ENCODE measurements at places on chromosomes 6 and 20.

DNA sequence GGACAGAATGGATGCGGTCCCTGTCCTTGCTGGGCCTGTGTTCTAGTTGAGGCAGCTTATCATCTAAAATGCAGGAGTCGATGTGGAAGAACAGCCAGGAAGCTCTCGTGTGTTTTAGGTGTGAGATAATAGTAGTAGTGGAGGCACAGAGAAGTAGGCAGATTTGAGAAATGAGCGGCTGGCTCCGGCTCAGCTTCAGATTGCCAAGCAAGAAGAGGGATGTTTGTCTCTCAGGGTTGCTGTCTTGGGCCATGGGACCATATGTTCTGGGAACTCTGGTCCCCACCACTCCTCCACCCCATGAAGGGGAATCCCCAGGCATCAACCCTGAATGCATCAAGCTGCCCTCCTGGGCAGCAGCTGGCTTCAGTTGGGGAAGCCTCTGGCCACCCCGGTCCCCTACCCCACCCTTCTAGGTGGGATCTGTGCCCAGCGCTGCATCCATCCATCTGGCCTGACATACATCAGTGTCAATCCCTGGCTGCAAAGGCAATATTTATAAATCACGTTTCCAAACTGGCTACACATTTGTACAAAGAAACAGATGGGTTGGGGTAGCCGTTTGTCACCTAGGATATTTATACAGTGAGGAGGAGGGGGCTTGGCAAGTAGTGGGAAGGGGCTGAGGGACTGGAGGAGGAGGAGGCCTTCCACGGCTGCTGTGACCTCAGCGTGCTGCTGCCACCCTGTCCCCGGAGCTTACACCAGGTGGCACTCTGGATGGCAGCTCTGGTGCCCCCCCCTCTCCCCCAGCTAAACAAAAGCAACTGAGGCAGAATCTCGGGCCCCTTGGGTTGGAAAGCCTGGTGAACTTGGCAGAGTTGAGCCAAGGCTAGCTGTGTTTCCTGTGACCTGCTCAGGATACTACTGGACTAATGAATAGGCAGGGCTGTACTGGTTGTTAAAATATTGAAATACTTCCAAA lies 64.4 kb downstream of the CD40 start:
- DNase-seq, result no peak

- no peak for DNase-seq
Observed at GRCh38 chr6:149037051-149037671, 280.4 kb upstream of the TAB2 start.

DNA sequence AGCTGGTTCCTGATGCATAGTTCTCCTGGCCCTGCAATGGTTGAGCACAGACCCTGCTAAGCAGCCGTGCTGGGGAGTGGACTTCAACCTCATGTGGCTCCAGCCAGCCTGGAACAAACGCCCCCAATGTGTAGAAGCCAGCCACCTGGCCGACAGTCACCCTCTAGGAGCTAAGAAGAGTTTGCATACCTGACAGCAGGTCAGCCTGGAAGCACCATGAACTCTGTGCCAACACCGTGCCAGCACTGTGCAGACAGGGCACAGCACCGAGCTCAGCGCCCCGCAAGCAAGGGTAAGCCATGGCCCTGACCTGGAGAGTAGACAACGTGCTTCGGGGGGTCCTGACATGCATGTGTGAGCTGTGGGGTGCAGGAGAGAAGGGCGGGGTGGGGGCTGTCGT lies 356.3 kb downstream of the ZFAND3 start:
- DNase-seq, result no peak

- DNase-seq, result no peak
Observed at GRCh38 chr6:155954149-155954548, 498.5 kb upstream of the NOX3 start.

DNA sequence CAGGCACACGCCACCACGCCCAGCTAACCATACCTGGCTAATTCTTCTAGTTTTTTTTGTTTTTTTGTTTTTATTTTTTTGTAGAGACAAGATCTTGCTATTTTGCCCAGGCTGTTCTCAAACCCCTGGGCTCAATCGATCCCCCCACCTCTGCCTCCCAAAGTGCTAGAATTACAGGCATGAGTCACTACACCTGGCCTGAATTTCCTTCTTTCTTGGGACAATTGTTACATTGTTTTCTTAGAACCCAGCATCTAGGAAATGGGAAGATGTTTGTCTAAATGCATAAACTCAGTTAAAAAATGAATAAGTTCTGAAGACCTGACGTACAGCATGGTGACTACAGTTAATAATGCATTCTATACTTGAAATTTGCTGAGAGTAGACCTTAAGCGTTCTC lies 10.8 kb upstream of the AGPAT4 start:
- DNase-seq, result no peak

GRCh38 chr6:46530896-46531295 lies 39.6 kb upstream of the RCAN2 start:
- no peak for DNase-seq

GRCh38 chr6:40710626-40711330 lies 123.6 kb upstream of the LRFN2 start:
- no peak for DNase-seq

- DNase-seq, result no peak
Observed at GRCh38 chr6:111672761-111673450, 67.2 kb upstream of the TRAF3IP2 start.

DNA sequence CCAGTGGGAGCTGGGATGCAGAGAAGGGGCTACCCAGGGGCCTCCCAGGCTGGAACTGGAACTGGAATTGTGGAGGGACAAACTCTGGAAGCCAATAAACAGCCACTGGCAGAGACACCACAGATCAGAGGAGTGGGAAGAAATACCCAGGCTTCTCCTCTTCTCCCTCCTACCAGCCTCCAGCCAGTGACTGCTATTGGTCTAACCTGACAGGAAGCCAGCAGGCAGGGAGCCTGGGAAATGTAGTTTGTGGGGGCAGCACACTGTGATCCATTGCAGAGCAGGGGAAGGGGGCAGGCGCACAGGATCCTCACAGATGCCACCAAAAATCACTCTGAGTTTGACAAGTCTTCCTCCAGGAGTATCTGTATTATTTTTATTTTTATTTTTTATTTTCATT lies 12.1 kb upstream of the MLN start:
- DNase-seq, result no peak

DNA sequence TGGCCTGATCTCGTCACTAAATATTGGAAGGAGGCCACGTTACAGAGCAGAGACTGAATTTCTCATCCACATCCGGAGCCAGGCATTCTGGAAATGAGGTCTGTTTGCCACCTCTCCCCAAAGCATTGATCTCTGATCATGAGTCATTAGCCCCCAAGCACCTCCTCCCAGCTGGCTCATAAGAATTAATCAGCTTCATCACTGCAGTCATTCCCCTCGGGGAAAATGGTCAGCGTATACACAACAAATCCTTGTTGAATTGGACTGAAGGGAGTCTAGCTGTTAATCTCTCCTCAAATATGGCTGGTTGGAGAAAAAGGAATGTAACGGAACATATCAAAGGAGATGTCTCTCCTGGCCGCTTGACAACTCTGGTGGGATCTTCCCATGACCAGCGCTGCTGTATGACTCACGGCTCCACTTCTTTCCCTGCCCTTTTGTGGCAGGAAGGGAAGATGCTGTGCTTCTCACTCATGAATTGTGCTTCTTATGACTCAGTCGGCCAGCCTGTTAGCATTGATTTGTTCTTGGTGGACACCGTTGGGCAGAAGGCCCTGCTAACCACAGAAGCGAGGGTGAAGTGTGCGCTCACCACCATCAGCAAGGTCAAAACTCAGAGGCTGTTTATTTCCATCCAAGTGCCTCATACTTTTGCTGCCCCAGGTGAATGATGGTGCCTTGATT lies 76.7 kb downstream of the RNF182 start:
- no peak for DNase-seq

DNA sequence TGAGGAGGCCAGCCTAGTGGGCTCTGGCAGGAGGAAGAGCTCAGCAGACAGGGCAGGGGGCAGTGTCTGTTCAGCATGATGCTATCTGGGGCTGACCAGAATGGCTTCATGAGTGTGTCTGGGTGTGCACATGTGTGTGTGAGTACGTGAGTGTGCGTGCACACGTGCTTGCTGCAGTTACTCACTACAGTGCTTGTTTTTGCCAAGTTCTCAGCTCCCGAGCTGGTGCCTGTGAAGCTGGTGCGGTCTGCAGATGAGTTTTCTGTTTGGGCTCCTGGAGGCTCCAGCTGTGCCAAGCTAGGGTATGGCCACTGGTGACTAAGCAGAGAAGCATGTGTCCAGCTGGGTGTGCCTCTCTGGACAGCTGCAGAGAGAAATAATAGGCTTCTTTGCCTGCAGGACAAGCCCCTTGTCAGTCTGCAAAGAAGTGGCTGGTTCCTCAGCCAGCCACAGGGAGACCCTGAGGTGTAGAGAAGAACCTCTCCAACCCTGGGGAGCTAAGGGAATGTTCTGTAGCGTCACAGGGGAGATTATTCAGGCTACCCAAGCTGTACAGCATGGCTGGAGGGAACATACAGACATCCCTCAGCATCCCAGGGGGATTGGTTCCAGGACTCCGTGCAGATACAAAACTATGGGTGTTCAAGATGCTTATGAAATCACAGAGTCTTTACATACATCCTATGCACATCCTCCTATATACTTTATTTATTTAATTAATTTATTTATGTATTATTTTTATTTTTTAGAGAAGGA lies 40.2 kb upstream of the FAM50B start:
- no peak for DNase-seq

GRCh38 chr6:156421933-156422332 lies 355.2 kb upstream of the ARID1B start:
- DNase-seq, result no peak

DNA sequence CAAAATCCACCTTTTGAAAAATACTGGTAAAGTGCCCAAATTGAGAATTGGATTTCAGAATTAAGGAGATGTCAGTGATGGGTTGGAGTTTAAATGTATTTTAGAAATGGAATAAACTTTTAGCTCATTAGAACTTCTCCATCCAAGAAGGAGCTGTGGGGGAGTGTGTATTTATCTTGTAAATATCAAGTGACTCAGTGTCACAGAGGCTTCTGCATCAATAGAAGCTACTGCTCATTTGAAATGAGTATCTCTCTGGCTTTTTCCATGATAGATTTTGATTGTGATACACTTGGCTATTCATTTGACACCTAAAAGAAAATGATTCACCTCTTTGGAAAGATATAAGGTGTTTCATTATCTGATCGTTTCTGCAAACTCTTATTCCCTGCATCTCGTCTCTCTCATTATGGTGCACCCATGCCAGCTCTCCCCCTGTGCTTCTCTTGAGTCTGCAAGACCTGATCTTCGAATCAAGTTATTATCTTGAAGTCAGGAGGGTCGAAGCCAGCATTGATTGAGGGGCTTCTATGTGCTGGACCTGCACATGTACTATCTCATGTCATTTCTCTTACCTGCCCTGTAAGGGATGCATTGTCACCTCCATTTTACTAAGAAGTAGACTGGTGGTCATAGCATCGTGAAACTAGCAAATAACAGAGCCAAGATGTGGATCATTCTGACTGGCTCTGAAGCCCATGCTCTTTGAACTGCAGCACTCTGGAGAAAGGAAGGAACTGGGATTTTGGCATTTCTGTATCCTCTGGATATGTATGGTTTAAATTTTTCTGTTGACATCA lies 30.1 kb downstream of the VAPB start:
- DNase-seq, result no peak

DNA sequence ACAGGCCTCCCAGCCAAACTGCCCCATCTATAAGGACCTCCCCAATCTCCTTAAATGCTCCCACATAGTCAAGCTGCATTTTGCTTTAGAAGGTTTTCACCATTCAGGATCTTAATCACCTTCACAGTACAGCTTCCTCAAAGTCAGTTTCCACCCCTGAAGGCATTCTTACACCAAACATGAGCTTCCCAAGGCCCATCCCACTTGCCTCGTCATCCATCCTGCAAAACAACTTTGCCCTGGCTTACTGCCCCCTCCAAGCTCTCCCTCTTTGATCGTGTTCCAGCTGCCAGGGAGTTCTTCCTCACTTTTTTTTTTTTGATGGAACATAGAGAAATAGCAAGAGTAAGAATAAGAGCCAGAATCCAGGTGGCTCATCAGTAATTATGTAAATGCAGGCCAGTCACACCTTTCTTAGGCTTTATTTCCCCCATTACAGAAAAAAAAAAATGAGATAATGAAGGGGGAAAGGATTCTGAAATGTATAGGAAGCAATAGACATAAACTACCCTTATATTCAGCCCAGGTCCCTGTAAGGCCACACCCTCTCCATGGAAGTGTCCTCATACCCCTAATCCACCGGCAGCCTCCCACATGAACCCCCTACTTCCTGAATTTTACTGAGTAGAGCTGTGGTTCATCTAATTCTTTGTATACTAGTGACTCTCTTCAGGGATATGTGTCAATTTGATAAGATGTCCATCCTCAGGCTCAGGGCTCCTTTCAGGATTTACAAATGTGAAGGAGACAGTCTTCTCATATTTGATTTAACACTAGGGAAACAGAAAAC lies 12.7 kb downstream of the TRIM27 start:
- no peak for DNase-seq

GRCh38 chr6:163148451-163149278 lies 265.9 kb upstream of the QKI start:
- no peak for DNase-seq

DNA sequence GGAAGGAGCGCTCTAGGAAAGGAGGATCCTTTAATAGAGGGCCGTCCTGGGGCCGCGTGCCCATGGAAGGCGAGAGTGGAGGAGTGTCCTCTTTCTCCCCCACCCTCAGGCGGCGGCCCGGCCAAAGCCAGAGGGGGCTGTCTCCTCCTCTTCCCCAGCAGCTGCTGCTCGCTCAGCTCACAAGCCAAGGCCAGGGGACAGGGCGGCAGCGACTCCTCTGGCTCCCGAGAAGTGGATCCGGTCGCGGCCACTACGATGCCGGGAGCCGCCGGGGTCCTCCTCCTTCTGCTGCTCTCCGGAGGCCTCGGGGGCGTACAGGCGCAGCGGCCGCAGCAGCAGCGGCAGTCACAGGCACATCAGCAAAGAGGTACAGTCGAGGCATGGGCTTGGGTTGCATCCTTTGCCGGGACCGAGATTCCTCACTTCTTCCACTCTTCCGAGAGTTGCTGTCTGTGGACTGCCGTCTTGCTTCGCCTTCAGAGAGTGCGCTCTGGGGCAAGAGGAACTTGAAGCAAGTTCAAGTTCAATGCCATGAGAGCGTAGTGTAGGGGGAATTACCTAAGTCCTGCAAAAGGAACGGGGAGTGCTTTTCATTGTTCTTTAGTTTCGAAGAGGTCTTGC lies at the start of gene LAMA2:
Gene LAMA2, plus strand, starts transcription at position 148 of the 621 bp plus-strand sequence. Its CDS starts 108 bp downstream, at position 256.
- DNase-seq, result no peak

- no peak for DNase-seq
Observed at GRCh38 chr20:57943950-57944349, 234.1 kb upstream of the PMEPA1 start.

DNA sequence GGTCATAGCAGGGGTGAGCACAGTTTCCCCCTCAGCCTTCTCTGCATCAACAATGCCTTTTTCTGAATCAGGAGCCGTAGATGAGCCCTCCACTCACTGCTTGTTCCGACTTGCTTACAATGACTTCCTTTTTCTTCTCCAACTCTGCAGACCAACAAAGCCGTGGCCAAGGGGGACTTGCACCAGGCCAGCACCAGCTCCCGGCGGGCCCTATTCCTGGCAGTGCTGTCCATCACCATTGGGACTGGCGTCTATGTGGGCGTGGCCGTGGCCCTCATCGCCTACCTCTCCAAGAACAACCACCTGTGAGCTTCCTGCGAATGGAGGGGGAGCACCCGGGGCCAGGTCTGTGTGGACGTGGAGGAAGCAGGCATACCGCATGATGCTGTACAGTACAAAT lies 195.8 kb downstream of the SYNDIG1 start:
- DNase-seq, result no peak
